ENCODE measurements at places on chromosomes 6 and 20. TPM values are rescaled to one million over a fixed set of nuclear protein-coding genes. Genes with fewer than 3 reads are reported as not detected.

- no peaks in the 10 kb centered on the region for H3K27me3 ChIP-seq
- no peak overlapping the region for H3K4me3 ChIP-seq
Measured at GRCh38 chr20:36181934-36182603, 27.5 kb downstream of the EPB41L1 start.

GRCh38 chr6:151387175-151387970, 4.0 kb downstream of the ZBTB2 start:
- DNase-seq = no peak
- no peaks in the 10 kb centered on the region for H3K27me3 ChIP-seq
- H3K36me3 ChIP-seq = no peaks in the 10 kb centered on the region
- H3K4me1 ChIP-seq = peaks cover 22% of the 10 kb centered on the region
- H3K27ac ChIP-seq = no peak overlapping the region
- H3K4me3 ChIP-seq = no peak overlapping the region

GRCh38 chr6:34455831-34456230, 10.0 kb upstream of the PACSIN1 start:
- no peaks in the 10 kb centered on the region for H3K36me3 ChIP-seq
- no peak overlapping the region for H3K27ac ChIP-seq
- DNase-seq = no peak
- H3K4me1 ChIP-seq = no peaks in the 10 kb centered on the region

- DNase-seq = peak; percentile 75
- H3K27ac ChIP-seq = no peak overlapping the region
- H3K4me1 ChIP-seq = no peaks in the 10 kb centered on the region
- peaks cover 3% of the 10 kb centered on the region for H3K27me3 ChIP-seq
- H3K36me3 ChIP-seq = no peaks in the 10 kb centered on the region
- H3K4me3 ChIP-seq = no peak overlapping the region
Measured at GRCh38 chr20:33933469-33933909, 60.2 kb upstream of the RALY start.

GRCh38 chr6:150775415-150776203, 89.9 kb upstream of the MTHFD1L start:
- H3K27me3 ChIP-seq = no peaks in the 10 kb centered on the region
- DNase-seq = no peak
- H3K27ac ChIP-seq = no peak overlapping the region

DNA sequence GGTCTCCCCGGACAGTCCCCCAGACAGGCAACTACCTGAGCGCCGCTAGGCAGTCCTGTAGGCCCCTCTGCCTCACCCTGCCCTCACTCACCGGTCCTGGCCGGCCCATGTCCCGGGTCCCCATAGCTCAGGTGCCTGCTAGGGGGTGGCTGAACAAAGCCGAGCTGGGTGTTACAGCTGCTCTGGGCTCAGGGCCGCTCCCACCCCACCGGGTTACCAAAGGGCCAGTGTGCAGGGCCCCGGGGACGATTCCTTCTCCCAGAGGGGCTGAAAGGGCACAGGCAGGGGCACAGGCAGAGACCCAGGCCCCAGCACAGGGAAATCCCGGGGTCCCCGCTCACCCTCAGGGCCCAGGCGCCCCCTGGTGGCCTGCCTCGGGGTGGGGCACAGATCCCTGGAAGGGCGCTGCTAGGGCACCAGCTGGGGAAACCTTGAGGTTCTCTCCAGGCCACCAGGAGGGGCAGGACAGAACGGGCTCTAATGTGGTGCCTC, 118.4 kb downstream of the GRM4 start:
- peaks cover 21% of the 10 kb centered on the region for H3K27me3 ChIP-seq
- H3K4me1 ChIP-seq = no peaks in the 10 kb centered on the region
- DNase-seq = no peak
- no peak overlapping the region for H3K4me3 ChIP-seq
- H3K27ac ChIP-seq = no peak overlapping the region

GRCh38 chr20:16476032-16476431, 97.2 kb downstream of the KIF16B start:
- no peak overlapping the region for H3K4me3 ChIP-seq
- no peaks in the 10 kb centered on the region for H3K27me3 ChIP-seq
- no peak for DNase-seq
- peaks cover 2% of the 10 kb centered on the region for H3K36me3 ChIP-seq
- H3K4me1 ChIP-seq = peaks cover 21% of the 10 kb centered on the region

Gene POM121L2
- not detected for total RNA-seq

Gene CCN6
- total RNA-seq = 1.0 TPM

Gene NFATC2
- 15.7 TPM for total RNA-seq

Gene BCL2L1
- total RNA-seq = 109 TPM

All from suprapubic skin (tissue), 4 donors.